ENCODE measurements at places on chromosomes 7 and 10.
A peak's percentile ranks its signal among the peaks of the same experiment; 100 is the strongest.

DNA sequence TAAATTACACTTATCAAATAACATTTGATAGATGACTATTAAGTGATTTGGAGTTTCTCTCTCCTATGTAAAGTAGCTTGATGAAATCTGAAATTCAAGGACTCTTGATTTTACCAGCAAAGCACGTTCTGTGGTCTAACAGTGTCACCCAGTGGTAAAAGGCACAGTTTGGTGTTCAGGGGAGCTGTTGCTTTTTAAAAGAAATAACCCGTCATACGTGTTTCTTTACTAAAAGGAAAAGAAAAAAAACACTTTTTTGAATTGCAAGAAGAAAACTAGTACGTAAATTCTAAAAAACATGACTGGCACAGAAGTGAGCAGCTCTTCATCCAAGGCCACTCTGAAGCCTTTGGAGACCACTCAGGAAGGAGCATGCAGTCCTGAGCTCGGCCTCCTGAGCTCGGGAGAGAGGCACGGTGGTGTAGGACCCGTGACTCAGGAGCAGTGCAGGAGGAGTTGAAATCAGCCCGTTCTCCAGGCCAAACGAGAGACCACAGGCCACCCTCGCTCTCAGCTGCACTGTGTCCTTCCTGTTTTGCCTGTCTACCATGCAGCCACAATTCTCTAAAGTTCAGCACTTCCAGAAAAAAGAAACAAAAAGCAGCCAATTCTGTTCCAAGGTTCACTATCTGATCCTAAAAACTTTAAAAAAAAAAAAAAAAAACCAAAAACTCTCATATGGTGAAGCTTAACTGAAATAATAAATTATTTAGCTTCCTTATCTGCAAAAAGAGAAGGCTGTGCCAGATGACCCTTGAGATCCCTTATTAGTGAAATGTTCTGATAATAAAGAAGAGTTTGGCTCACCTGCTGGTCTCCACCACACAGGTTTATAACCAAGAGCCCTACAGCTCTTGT, 212.6 kb upstream of the FRMD4A start:
- no peak for DNase-seq

- peak; percentile 11 for DNase-seq
Observed at GRCh38 chr7:41316410-41316809, 386.5 kb downstream of the INHBA start.

- no peak for DNase-seq
Observed at GRCh38 chr10:102421507-102421756, 796 bp downstream of the FBXL15 start.

GRCh38 chr7:157519798-157520244, 183.0 kb downstream of the DNAJB6 start:
- DNase-seq: no peak

DNA sequence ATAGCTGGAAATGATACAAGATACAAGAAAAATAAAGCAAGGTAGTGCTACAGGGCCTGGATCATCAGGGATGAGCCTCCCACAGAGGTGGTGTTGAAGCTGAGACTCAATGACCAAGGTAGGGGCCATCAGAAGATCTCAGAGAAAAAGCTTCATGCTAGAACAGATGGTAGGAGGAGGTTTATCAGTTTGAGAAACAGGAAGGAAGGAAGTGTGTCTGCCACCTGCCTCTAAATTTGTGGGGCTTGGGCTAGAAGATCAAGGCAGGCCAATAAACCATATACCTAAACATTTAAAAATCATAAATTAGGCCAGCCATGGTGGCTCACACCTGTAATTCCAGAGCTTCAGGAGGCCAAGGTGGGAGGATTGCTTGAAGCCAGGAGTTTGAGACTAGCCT, 410.8 kb upstream of the PRKCQ start:
- no peak for DNase-seq

GRCh38 chr7:2444476-2444875, 31.7 kb downstream of the GRIFIN start:
- DNase-seq: no peak

DNA sequence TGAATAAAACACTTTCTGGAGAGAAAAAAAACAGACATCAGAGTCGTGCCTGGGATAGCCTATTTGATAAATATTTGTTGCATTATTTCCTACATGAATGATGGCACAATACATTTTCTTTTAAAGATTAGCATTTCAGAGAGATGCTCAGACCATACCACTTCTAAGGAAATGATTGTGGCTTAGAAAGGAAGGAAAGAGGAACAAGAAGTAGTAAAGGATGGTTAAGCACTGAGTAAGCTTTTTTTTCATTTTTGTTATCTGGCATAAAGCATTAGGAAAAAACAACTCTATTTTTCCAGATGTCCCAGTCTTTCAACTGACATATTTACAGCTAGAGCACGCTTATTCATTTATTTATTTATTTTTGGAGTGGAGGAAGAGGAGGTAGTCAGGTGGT, 258.8 kb upstream of the TEX47 start:
- DNase-seq: no peak

GRCh38 chr7:98568891-98569290, 48.2 kb upstream of the NPTX2 start:
- DNase-seq: no peak

DNA sequence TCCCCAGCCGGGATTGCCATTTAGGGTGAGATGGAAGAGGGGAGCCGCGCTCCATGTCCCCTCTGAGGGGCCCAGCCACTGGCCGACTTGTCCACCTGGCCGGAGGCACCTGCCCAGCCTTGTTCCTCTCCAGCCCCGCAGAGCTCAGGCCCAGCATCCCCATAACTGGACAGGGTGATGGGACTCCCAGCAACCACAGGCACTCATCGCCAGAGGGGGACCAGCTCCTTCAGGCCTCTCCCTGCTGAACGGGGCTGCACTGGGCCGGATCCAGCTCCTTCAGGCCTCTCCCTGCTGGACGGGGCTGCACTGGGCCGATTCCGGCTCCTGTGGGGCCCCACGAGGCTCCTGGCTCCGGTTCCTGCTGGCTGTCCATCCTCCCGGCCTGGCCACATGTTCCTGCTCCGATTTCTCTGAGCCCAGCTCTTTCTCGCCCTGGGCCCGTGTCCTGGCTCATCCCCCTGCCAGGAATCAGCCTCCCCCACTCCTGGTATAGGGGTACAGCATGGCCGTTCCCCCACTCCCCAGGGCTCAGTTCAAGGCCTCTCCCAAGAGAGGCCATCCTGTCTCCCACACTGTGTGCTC, 56.1 kb upstream of the ADGRA1 start:
- no peak for DNase-seq

GRCh38 chr10:86940677-86941076, 16.7 kb downstream of the MMRN2 start:
- DNase-seq: no peak

DNA sequence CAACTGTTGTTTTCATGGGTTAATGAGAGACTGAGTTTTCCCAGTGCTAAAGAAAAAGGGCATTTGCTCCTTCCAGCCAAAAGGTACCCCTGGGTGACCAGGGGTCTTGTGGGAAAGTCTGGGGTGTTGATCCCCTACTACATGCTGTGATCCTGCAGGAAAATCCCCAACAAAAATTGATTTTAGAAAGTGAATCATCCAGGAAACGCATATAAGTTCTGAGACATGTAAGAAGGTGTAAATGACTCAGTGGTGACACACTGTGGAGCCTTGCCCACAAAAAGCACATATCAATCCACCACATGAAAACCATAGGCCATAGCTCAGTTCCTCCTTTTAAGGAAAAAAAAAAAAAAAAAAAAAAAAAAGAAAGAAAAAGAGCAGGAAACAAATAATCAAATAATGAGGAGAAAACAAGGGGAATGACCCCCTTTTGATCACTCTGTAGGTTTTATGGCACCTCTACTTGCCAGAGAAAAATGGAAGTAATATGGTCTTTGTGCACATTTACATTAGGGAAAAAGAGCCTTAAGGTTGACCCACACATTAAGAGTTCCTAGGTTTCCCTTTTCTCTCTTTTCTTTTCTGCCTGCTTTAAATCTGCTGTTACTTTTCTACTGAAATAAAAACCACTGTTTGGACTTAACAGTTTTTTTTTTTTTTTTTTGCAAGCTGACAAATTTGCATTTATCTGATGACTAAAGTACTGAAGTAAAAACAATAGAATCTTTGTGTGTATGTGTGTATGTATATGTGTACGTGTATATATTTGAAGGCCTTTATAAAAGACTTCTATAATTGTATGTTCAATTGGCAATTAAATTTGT, 386.0 kb downstream of the KIF20B start:
- peak; percentile 76 for DNase-seq

DNA sequence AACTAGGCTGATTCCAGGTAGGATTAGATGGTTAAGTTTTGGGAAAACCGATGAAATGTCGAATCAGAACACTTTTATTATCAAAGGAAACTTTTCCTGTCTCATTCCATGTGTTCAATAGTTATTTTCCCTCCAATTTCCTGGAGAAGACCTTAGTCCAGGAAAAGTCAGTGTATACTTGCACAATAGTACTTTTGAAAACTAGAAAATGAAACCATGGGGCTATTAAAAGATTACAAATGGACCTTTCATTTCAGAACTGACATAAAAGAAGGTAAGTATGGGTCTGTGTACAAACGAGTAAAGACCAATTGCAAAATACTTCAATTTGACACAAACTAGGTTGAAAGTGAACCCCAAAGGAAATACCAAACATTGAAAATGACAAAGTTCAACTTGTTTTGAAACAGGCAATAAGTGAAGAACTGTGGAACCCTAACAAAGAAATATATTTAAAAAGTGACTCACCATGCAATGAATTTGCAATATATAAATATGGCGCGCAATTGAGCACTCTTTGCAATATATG, 2.1 kb downstream of the AVPI1 start:
- no peak for DNase-seq

- DNase-seq: peak; percentile 49
Observed at GRCh38 chr7:18361756-18362155, 133.8 kb upstream of the HDAC9 start.

GRCh38 chr7:1884583-1885350, 214.7 kb downstream of the ELFN1 start:
- no peak for DNase-seq

- DNase-seq: no peak
Observed at GRCh38 chr10:96257944-96258343, 13.4 kb downstream of the BLNK start.

DNA sequence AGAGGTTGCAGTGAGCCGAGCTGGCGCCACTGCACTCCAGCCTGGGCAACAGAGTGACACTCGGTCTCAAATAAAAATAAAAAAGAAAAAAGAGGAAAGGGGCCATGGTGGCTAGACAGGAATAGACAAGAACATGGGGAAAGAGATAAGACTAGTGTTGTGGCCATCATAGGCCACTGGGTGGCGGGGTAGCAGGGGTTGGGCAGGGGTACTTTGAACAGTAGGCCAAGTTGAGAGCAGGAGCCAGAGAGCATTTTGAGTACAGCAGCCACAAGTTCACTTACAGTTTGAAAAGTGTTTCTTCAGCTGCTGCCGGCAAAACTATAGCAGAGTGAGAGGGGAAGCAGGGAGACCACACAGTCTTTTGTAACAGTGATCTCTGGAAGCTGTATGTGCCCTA, 656.0 kb downstream of the CNTNAP2 start:
- DNase-seq: no peak

GRCh38 chr7:128954830-128955802, 17.4 kb downstream of the IRF5 start:
- DNase-seq: no peak

- DNase-seq: no peak
Observed at GRCh38 chr7:6344278-6344677, 71.9 kb upstream of the CYTH3 start.

DNA sequence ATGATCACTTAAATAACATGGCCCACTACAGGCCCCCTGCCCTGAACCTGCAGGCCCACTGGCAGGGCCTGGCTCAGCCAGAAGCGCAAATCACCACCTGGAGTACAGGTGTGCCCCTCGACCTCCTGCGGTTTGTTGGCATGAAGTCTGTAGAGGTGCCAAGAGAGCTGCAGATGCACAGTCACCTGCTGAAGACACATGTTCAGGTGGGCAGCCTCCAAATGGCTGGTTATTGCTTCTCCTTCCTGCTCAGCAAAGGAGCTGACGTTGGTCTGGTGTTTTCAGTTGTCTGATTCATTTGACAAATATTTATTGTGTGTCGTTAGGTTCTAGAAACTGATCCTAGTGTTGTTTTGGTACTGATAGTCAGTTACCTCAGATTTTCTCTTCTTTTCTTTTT, 29.0 kb downstream of the DHTKD1 start:
- no peak for DNase-seq

- DNase-seq: no peak
Observed at GRCh38 chr10:114017271-114017670, 26.4 kb upstream of the ADRB1 start.

DNA sequence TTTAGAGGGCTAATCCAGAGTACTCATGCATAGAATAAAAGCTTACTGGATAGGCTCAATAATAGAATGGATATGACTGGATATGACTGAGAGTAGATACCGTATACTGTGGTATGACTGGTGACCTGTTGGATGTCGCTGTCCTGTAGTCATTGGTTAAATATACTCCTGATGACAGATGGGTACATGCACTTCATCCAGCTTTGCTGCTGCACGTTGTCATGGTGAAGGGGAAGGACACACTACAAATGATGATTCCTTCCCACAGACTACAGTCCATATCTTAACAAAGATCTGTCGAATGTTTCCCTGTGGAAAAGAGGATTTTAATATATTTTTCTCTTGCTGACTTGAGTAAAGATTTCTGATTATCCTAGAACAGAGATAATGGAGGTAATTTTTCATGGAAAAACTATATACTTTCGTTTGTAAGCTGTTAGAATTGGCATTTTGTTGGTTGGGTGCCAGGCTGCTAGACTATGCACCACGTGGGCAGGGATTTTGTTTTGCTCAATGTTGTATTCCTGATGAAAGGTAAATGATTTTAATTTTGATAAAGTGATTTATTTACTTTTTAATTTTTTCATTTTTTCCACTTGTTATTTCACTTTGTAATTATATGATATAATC, 97.3 kb downstream of the PPP1R9A start:
- DNase-seq: no peak

GRCh38 chr10:112304267-112304859, 21.2 kb downstream of the TECTB start:
- DNase-seq: peak; percentile 54

DNA sequence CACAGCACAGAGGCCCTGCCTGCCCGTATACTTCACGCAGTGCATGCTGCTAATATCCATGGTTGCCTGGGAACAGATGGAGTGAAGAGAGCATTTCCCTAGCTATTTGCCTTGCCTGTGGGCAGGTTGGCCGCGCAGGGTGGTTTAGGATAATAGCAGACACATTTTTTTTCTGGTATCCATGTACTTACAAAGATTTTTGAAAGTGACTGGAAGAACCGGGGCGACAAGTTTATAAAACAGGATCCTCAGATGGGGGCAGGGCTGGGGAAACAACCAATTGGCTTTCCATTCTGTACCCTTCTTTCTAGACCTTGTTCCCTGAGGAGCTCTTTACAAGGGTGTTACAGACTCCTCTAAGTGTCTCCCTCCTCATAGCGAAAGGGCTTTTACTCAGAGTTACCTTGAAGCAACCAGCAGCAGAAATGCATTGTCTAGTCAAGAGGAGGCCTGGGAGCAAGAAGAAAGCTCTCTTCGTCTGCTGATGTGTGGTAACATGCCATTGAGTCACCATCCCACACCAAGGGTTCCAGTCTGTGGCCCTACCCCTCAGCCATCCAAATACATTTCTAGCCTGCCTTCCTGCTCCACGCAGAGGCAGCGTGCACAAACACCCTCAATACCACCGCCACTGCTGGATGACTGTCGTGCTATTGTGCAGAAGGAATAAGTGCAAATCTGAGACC, 31.5 kb downstream of the MTURN start:
- DNase-seq: peak; percentile 48

- DNase-seq: no peak
Observed at GRCh38 chr10:13684806-13685482, 98.2 kb downstream of the PRPF18 start.

GRCh38 chr7:6624246-6624611, 8.8 kb downstream of the ZNF853 start:
- DNase-seq: no peak
